Stimulated activated naive CD4-positive, alpha-beta T cell treated with Interleukin-2 at 50 U/mL for 16 hours (primary cell): ENCODE measurements at places on chromosomes 6 and 20.

DNA sequence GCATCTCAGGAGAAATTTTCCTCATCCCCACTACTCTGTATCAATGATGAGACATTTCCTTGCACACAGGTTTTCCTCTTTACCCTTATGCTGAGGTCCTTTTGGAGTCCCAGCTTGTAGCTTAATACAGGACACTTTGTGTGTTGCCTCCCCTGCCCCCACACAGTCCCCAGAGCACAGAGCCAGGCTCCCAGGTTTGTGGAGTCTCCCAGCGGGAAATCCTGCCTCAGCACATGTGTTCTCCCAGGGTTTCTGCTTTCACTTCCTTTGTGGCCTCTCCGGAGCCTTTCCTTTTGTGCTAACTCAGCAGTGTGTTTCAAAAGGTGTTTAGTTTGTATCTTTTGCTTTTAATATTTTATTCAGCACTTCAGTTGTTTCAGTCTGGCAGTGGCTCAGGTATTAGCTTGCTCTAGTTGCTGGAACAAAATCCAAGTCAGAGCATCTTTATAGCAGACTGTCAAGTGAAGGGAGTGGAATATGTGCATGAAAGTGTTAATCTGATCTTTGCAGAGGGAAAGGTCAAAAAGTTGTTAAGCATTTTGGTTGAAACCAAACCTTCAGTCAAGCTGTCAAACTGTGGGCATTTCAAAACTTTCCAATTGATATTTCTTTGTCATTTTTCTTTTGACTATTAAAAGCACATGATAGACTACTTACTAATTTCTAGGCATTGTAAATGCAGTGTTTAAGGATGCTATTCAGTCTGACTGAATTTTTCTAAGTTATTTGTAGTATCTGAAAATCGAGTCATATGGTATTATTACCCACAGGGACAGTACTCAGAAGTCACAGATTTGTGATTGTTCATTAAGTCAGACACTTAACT lies 8.6 kb downstream of the SNX9 start:
- DNase-seq = no peak

DNA sequence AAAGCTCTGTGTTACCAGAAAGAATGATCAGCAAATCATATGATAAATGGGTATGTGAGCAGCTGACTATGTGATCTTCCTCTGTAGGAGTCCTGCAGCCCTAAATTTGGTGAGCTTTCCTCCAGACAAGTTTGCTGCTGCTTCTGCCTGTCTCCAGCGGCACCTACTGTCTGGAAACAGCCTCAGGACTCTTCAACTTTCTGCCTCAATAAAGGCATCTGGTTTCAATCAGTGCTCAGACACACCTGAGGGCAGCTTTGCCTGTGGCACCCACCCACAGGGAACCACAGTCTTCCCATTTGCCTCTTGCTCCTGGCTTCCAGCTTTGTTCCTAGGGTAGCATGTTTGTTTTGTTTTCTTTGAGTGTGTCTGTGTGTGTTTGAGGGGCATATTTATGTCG lies 727.9 kb upstream of the MAN1A1 start:
- DNase-seq = no peak

DNA sequence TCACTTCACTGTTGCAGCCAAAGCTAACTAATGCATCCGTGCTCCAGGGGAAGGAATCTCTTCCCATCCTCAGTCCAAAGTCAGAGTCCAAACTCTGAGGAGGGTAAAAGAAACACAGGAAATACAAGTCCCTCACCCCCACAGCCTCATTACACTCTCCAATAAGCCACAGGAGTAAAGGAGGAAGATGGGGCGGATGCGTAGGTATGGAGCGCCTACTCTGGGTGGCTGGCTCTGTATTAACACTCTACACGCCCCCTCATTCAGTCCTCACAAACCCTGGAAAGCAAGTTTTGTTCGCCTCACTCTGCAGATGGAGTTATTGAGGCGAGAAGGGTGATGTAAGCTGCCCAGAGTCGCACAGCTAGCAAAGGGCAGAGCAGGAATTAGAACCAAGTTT lies 242.9 kb downstream of the NRN1 start:
- no peak for DNase-seq

DNA sequence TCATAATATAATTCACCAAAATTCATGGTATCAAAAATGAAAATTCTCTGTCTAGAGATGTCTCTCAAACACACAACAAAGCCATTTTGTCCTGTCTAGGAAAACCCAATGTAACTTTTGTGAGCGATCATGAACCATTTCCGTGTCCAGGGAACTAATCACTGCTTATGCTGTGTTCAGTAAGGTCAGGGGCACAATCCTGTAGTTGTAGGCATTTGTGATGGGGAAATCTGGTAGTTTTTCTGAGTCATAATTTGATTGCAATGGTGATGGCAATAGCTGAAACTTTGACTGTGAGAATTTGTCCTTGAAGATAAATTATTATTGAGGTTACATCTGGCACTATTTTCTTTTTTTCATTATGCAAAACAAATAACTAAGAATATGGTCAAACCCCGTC lies 21.0 kb upstream of the GCLC start:
- DNase-seq = no peak

GRCh38 chr6:121609281-121609680 lies 173.8 kb downstream of the GJA1 start:
- no peak for DNase-seq

DNA sequence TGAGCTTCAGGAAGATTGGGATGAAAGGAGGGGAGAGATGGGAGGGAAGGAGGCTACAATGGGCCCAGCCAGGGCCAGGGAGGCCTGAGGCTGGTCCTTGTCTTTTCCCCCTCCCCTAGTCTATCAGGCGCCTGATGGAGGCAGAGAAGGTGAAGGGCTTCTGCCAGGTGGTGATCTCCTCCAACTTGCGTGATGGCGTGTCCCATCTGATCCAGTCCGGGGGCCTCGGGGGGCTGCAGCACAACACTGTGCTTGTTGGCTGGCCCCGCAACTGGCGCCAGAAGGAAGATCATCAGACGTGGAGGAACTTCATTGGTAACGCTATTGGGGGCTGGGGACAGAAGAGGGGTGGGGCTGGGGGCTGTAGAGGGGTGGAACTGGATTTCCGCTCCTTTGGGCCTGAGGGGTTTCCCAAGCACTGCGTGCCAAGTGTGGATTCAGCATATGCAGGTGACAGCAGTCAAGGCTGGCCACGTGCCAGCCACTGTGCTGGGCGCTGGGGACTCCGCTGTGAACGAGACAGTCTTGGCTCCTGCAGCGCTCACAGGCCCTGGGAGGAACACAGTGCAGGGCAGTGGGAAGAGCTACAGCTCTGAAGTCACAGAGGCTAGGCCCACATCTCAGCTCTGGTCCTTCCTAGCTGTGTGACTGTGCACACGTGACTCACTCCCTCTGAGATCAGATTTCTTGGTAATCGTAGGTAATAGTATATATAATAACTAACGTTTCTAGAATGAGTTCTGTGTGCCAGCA lies 22.7 kb downstream of the SLC12A5 start:
- DNase-seq = no peak

DNA sequence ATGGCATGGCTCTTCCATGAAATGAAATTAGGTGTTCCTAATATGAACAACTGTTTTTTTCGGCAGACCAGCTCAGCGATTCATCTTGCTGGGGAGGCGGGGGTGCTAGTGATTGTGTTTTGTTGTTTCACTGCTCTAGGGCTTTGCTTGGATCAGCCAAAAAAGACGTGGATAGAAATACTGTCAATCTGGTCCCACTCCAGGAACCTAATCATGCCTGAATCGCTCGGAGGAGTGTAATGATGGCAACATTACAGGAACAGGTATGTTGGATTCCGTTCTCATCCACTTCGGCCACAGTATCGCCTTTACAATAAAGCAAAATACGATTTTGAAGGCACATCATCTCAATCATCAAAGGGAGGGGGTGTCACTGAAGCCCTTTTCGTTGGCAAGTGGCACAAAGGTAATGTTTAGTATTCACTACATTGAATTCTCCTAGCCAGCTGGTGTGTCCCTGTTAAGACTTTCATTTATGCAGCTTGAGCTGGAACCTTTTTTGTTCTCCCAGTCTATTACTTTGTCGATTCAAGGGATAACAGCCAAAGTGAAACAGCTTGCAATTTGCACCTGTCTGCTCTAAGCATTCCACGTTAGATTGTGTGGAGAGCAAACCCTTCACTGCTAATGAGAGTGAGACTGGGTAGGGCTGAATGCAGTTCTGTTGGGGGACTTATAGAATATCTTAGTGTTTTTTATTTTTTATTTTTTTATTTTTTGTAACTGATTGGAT lies 477.7 kb downstream of the TFAP2A start:
- no peak for DNase-seq

DNA sequence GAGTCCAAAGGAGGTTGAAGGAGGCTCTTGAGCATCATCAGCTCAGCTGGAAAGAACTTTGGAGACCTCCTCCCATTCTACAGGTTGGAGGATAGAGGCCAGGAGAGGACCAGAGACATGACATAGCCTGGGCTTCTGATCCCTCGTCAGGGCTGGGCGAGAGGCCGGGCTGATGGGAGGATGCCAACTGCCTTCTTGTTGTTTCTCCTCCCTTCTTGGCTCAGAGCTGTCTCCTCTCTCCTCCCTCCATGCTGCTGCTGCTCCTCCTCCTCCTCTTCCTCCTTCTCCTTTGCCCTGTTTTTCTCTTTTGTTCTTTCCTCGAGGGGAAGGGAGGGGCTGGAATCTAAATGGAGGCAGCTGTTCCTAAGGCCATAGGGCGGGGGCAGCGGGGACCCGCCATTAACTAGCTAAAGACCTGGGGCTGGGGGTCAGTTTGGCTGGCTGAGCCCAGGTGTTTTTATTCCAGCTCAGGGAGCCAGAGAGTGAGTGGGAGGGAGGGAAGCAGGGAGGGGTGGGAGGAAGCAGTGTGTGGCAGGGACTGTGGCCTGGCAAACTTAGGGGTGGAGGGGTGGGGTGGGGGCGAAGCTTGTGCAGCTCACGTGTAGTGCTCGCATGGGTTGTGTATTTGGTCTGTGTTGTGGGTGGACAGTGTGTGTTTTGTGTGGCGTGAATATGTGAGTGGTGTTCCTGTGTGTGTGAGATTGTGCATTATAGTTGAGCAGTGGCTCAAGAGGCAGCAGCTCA lies 84.8 kb downstream of the CD40 start:
- DNase-seq = no peak

GRCh38 chr6:43541774-43542471 lies 25.0 kb downstream of the POLR1C start:
- DNase-seq = no peak

- DNase-seq = no peak
Observed at GRCh38 chr20:24823176-24823784, 125.8 kb upstream of the CST7 start.

GRCh38 chr6:166318649-166319600 lies 10.7 kb upstream of the PRR18 start:
- no peak for DNase-seq

GRCh38 chr6:6656287-6656686 lies 67.8 kb downstream of the LY86 start:
- no peak for DNase-seq

- DNase-seq = no peak
Observed at GRCh38 chr6:134063121-134063965, 10.9 kb upstream of the SLC2A12 start.

DNA sequence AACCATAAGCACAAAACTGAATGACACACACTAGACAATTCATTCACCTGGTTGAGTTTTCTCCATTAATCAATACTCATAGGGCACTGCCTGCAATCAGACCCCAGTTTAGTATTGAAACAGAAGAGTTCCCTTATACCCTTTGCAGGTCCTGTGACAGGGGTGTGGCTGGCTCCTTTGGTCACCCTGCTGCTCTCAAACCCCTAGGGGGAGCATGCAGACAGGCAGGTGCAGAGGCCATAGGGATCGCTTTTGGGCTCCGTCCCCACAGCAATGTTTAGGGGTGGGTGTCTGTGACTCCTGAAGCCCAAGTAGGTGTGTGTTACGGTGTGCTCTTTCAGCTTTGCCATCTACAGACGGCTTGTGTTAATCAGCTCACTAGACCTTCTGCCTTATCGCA lies 210.4 kb downstream of the CENPW start:
- no peak for DNase-seq

DNA sequence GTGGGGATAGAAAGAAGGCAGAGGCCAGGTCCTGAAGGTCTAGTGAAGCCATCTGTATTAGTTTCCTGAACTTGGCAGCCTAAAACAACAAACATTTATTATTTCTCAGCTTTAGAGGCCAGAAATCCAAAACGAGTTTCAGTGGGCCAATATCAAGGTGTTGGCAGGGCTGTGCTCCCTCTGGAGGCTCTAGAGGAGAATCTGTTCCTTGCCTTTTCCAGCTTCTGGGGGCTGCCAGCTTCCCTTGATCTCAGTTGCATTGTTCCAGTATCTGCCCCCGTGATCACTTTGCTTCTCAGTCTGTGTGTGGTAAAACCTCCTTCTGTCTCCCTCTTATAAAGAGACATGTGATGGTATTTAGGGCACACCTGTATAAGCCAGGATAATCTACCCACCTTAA lies 82.4 kb downstream of the MAFB start:
- no peak for DNase-seq

DNA sequence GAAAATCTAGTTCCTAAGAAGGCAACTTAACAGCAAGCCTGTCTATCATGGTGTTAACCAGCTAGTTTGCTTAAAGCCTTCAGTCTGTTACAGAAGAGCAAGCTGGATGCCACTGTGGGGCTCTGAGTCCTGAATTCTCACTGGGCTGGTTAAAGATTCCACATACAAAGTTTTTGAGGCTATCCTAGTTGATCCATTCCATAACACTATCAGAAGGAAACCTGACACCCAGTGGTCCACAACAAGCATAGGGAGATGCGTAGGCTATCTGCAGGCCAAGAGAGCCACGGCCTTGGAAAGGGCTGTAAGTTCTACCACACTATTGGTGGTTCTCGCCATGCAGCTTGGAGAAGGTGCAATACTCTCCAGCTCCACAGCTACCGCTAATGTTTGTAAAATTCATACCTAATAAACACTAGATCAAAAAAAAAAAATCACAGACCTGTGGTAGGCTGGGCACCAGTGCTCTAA lies 420 bp upstream of the MCCD1 start:
- no peak for DNase-seq

DNA sequence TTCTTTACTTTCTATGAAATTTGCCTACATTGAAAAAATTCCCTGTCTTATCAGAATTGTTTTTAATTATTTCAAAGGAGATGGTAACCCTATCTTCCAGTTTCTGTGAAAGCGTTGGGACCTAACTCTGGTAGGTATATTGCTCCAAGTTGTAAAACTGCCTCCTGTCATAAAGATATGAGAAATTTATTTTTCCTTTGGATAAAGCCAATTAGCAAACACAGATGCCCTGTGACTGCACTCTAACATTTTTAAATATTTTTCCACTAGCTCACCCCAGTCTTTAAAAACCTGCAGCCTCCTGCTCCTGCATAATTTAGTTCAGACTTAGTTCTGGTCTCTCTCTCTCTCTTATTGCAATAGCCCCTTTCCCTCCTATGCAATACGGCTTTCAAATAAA lies 39.0 kb upstream of the CRISP1 start:
- no peak for DNase-seq

DNA sequence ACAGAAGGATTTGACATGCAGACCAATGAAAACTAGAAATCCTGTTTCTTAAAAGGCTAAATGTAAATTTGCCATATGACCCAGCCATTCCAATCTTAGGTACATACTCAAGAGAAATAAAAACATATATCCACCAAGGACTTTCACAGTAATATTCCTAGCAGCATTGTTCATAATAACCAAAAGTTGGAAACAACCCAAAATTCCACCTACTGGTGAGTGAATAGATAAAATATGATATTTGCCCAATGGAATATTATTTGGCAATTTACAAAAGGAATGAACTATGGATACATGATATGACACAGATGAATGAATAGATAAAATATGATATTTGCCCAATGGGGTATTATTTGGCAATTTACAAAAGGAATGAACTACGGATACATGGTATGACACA lies 22.7 kb downstream of the MTCL3 start:
- no peak for DNase-seq
